ENCODE measurements at places on chromosomes 13 and 19. TPM values are rescaled to one million over a fixed set of nuclear protein-coding genes. Genes with fewer than 3 reads are reported as not detected.

The BIVM gene
- polyA plus RNA-seq, result 3.2 TPM

The ASPDH gene
- not detected for polyA plus RNA-seq

The RDH13 gene
- polyA plus RNA-seq, result 23.0 TPM

The SRRM5 gene
- polyA plus RNA-seq, result 0.08 TPM

The ARID3A gene
- polyA plus RNA-seq, result 36.6 TPM

The SMIM24 gene
- polyA plus RNA-seq, result 19.0 TPM

The C19orf81 gene
- 67.9 TPM for polyA plus RNA-seq

The PTGER1 gene
- 0.57 TPM for polyA plus RNA-seq

The RPL13A gene
- polyA plus RNA-seq, result 2,105 TPM

The PRTN3 gene
- 0.87 TPM for polyA plus RNA-seq

The PODNL1 gene
- polyA plus RNA-seq, result 1.3 TPM

The PSG7 gene
- polyA plus RNA-seq, result not detected

The ACER1 gene
- polyA plus RNA-seq, result not detected

The B3GNT8 gene
- polyA plus RNA-seq, result 0.71 TPM

The MAP4K1 gene
- 44.6 TPM for polyA plus RNA-seq

The CALR3 gene
- 0.42 TPM for polyA plus RNA-seq

The ZIC2 gene
- polyA plus RNA-seq, result 62.6 TPM

The CYP2B6 gene
- polyA plus RNA-seq, result 3.9 TPM

The PRR19 gene
- polyA plus RNA-seq, result 4.1 TPM

The BLOC1S3 gene
- polyA plus RNA-seq, result 2.5 TPM

The FDX2 gene
- polyA plus RNA-seq, result 35.0 TPM

The DACT3 gene
- 0.78 TPM for polyA plus RNA-seq

The PEAK3 gene
- not detected for polyA plus RNA-seq

The NFIC gene
- 5.3 TPM for polyA plus RNA-seq

The CBY2 gene
- 0.19 TPM for polyA plus RNA-seq

The PSG6 gene
- not detected for polyA plus RNA-seq

The SIGLEC12 gene
- polyA plus RNA-seq, result not detected

The CEACAM4 gene
- polyA plus RNA-seq, result not detected

The SERTAD3 gene
- polyA plus RNA-seq, result 24.1 TPM

The SELENOV gene
- 12.4 TPM for polyA plus RNA-seq

The C19orf38 gene
- polyA plus RNA-seq, result 0.45 TPM

The CEBPA gene
- polyA plus RNA-seq, result 1.2 TPM
